ENCODE measurements at places on chromosomes 7 and 10. TPM values are rescaled to one million over a fixed set of nuclear protein-coding genes. Genes with fewer than 3 reads are reported as not detected.

Gene FAM53B
- total RNA-seq: 13.4 TPM

Gene R3HCC1L
- 17.5 TPM for total RNA-seq

Gene PNPLA8
- 31.2 TPM for total RNA-seq

Gene STEAP1
- total RNA-seq: 41.1 TPM

Gene ZNF12
- total RNA-seq: 26.7 TPM

Gene HOXA10
- 1.5 TPM for total RNA-seq

Gene LAMB4
- not detected for total RNA-seq

Gene SPDYE18
- 1.2 TPM for total RNA-seq

Gene NUTM2B
- total RNA-seq: 0.42 TPM

Gene TMEM178B
- 0.26 TPM for total RNA-seq

Gene ZNF804B
- not detected for total RNA-seq

Gene RNF133
- total RNA-seq: 1.0 TPM

Gene UNC5B
- 7.9 TPM for total RNA-seq

Gene HMX3
- total RNA-seq: not detected

Gene AS3MT
- total RNA-seq: 3.1 TPM

Gene PRKCQ
- 1.1 TPM for total RNA-seq

DNA sequence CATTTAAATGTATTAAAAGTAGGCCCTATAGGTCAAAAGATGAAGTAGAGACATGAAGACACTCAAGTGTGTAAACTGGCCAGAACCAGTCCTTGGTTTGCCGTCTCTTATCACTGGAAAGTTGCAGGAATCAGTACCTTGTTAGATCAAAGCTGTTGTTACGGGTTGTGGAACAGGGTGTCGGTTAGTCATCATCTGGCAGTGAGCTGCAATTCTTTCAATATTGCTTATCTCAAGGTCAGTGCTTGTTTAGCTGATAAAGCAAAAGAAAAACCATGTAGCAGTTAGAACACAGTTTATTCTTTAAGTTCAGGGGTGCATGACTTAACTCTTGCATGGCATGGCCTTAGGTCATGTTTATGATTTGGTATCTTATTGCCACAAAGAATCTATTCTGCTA is 10.0 kb upstream of the SLC13A1 start:
- no peak for DNase-seq

GRCh38 chr10:66144016-66144415 is 781.8 kb upstream of the LRRTM3 start:
- no peak for DNase-seq

- DNase-seq: no peak
Measured at GRCh38 chr10:101611096-101611905, 23.2 kb downstream of the DPCD start.

DNA sequence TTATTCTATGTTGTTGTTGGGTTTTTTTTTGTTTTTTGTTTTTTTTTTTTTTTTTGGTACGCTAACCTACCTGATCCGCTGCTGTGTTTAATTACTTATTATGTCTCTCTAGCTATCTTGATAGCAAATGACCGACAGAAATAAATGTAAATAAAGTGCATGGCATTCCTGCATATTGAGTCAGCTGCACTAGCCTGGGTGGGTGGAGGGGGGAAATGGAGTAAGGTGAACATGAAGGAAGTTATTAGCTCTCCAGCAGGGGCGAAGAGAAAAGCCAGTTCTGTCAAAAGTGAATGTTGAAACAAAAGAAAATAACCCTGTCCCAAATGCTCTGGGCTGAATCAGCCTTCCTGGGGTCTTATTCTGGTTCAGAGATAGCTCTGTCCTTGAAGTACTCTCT is 210.7 kb upstream of the MDFIC start:
- DNase-seq: no peak

DNA sequence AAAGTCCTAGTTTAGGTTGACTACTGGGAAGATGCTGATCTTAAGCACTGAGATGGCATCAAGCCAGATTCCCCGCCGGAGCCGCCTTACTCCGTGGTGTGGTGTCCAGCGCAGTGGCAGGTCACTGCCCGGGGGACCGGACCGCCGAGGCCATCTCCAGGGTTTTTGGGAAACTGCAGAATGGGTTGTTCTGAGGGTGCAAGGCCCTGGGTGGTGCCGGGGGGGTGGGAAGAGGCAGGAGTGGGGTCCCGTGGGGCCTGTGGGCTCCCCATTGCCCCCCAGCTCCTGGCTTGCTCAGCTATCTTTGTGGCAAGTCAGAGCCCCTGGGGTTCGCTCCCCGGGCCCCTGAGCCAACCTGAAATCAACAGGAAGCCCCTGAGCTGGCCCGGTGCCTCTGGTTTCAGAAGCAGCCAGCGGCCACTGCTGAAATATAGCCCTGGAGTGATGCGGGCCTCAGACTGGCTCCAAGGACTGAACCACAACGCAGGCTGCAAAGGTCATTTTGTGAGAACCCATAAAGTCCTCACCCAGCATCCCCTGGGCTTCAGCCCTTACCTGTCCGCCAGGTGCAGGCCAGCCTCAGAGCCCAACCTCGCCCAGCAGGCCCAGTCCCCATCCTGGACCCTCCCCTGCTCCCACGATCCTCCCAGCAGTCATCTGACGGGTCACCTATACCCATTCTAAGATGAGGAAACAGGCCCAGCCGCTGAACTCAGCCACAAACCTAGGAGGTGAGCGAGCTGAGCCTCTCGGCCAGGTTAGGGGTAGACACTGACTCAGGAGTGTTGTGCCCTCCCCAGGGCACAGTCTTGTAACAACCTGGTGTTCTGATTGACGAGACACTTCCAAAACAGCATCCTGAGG is 102.7 kb downstream of the PDGFA start:
- DNase-seq: peak; percentile 33

GRCh38 chr7:68622500-68622899 is 975.8 kb upstream of the AUTS2 start:
- no peak for DNase-seq

GRCh38 chr10:84659497-84660439 is 331.4 kb downstream of the CCSER2 start:
- DNase-seq: no peak

- no peak for DNase-seq
Measured at GRCh38 chr10:1361411-1362105, 305.4 kb downstream of the WDR37 start.

DNA sequence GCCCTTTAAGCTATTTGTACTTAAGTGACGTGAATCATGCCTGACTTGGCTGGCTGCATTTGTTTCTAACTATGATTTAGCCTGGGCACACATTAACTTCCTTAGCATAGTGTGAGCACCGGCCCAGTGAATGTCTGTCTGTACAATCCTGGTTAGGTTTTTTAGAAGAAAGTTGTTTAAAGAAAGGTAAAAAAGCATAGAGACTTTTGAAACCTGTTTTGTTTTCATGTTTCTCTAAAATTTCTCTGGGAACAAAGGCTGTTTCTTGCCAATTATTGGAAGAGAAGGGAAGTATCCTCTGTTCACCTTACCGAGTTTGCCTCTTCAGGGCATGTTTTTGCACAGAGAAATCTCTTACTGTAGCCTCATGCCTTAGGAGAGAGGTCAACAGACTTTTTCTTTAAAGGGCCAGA is 42.9 kb upstream of the MET start:
- no peak for DNase-seq

DNA sequence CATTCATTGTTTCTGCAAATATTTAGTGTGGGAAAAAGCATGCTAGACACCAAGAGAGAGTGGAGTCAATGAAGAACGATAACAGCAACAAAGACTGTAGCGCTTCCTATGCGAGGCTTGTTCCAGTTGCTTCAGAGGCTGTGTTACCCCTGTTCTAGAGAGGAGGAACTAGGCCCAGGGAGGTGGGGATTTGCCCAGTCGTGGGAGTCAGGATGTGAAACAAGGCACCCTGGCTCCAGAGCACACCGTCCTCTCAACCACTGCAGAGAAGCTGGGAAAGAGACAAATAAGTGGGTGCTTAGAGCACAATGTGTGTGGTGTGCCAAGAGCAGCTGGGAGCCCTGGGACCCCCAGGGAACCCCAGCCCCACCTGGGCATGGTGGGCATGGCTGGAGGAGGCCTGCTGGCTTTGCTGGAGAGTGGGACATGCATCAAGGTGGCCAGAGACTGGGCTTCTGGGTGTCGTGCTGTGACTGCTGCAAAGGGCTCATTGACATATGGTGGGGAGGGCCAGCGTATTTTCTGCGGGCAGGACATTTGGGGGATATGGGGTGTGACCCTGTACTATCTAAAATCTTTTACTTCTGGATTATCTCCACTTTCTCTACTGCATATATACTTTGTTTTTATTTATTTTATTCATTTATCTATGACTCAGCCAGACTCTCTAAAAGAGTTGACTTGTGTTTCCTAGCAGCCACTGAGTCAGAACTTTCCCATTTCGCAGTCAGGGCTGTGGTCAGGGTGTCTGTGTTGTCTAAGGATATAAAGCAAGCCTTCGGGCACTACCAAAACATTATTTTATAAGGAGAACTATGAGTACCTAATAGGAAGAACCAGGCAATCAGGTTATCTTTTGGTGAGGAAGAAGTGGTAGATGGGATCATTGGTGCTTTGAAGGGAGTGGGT is 95.4 kb downstream of the TCF7L2 start:
- no peak for DNase-seq

- DNase-seq: no peak
Measured at GRCh38 chr10:23870651-23871610, 338.0 kb upstream of the KIAA1217 start.

DNA sequence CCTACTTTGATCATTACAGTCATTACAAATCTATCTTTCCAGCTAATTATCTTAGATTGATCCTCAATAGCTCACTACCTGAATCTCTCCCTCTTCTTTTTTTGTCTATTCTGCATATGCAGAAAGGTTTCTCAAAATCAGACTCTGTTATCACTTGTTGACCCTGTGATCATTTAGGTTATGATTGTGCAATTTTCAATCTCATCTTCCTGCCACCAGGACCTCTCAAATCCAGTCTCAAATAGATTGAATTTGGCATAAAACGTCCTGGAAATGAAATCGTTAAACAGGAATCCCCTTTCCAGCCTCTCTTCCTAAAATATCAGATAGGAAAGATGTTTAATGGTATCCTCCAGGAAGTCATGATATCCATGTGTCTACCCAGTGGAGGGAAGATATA is 96.6 kb downstream of the ST8SIA6 start:
- DNase-seq: no peak

- no peak for DNase-seq
Measured at GRCh38 chr10:109029870-109030269, 893.4 kb downstream of the XPNPEP1 start.

DNA sequence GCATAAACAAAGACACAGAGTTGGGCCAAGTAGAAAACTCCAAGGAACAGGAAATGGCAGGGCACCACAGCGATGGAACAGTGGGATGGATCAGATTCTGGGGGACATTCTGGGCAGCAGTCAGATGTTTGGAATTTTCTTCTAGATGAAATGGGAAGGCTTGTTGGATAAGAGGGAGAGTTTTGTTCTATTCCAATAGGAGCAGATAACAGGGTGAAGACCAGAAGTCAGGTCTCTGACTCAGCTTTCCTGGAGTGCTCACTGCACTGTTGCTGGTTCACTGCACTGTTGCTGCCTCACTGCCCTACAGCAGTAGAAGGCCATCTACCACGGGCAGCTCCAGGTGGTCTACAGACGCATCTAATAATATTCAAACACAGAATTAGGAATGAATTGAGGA is 135.6 kb downstream of the ATE1 start:
- DNase-seq: no peak

GRCh38 chr7:111845853-111846252 is 283.6 kb upstream of the IMMP2L start:
- no peak for DNase-seq

DNA sequence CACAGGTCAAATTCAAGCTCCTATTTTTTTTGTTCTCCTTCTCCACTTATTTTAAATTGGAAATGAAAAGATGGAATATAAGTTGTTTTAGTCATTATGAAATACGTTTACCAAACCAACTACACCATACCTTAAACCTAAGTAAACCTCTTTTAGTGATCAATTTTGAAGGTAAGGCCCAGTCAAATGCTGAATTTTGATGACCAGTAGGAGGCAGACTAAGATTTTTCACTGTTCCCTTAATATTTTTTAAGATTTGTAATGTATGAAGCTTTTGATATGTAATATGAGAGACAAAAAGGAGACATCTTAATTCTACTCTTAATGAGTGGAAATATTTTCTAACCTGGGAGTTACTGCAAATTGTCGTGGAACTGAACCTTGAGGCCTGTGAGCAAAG is 311.6 kb downstream of the EXOC4 start:
- DNase-seq: no peak

GRCh38 chr10:122020226-122020625 is 31.3 kb downstream of the TACC2 start:
- DNase-seq: no peak

DNA sequence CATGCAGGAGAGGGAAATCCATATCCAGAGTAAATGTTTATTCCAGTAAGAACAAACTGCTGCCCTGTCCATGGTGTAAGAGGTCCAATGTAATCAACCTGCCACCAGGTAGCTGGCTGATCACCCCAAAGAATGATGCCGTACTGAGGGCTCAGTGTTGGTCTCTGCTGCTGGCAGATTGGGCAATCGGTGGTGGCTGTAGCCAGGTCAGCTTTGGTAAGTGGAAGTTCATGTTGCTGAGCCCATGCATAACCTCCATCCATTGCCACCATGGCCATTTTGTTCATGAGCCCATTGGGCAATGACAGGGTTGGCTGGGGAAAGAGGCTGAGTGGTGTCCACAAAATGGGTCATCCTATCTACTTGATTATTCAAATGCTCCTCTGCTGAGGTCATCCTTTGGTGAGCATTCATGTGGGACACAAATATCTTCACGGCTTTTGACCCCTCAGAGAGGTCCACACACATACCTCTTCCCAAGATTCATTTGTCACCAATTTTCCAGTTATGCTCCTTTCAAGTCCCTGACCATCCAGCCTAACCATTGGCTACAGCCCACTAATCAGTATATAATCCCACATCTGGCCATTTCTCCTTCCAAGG is 23.3 kb upstream of the PAPSS2 start:
- DNase-seq: no peak

- no peak for DNase-seq
Measured at GRCh38 chr7:128935342-128935730, 2.4 kb upstream of the IRF5 start.

DNA sequence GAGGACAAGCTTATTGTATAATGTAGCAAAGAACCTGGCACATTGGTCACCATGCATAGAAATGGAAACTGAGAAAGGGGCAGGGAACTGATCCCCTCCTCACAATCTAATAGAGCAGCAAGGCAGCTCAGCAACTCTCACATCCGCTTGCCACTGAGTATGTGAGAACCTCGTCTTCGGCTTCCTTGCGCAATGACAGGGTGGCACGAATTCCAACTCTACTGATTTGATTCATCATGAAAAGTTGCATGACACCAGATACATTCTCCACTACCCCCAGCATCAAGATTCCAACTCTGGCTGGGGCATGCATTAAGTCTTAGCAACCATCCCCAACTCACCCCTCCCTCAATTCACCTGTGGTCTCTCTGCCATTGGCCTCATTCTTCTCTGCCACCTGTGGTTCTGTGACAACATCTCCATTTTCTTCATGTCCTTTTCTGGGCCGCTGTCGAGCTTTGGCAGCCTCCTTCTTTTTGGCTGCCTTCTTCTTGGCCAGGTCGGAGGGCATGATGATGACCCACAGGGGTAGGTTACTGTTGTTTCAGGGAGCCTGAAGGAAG is 976 bp downstream of the ABCF2 start:
- DNase-seq: no peak

DNA sequence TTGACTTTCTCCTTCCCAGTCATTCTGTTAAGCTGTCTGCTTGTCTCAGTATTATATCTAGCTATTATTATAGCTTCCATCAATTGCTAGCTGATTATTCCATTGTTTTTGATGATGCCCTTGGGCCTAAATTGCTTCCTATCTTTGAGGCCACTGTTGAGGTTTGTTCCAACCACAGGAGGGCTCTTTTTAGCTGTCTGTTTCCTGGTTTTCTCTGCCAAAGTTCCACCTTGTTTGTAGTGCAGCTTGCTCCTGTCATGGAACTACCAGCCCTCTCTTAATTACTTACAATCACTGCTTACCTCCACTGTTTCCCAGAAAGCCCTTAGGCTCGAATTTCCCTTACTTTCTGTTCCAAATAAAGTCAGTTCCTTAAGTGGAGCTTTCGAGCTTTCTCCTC is 118.7 kb upstream of the SEC61G start:
- DNase-seq: no peak

All from aorta (tissue), 5 donors.